Bronchial epithelial cell (primary cell): ENCODE measurements at places on chromosomes 6 and 20. TPM values are rescaled to one million over a fixed set of nuclear protein-coding genes. Genes with fewer than 3 reads are reported as not detected.

- no peak for DNase-seq
These were observed 345.9 kb downstream of the ARHGAP18 start for GRCh38 chr6:129364037-129364436.

DNA sequence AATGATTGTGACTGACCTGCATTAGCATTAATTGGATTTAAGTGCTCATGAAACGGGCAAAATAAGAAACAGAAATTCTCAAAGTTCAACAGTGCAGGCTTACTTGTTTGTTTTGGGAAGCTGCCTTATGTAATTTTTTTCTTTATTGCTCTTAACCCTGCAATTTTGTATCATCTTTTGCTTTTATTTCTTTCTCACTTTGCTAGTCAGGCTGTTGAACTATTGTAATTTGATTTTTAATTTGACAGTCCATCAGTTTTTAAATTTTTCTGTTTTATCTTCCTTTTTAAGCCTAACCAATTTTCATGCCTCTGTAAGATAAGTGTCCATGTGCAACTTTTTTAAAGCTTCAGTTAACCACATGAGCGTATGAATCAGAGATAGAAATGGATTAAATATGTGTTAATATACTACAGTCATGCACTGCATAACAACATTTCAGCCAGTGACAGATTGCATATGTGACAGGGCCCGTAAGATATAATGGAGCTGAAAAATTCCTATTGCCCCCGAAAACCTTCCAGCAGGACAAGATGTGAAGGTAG lies 44.6 kb downstream of the PEX7 start:
- no peak for DNase-seq

DNA sequence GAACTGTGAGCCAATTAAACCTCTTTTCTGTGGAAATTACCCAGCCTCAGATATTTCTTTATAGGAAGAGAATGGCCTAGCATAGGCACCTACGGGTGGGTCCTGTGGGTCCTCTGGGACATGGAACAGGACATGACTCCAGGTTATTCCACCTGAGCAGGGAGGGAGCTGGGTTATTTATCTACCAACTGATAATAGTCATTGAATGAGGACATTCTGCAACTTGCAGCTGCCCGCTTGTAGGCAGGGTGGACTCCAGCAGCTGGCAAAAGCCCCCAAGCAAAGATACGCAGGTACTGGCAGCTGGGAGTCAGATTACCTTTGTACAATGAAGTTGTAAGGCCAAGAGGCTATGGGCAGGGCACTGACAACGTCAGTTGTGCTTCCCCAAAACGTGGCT lies 1.4 kb upstream of the BANF2 start:
- DNase-seq = no peak

GRCh38 chr20:44959638-44960102 lies 527 bp downstream of the TOMM34 start:
- DNase-seq = peak; percentile 94

- no peak for DNase-seq
These were observed 98.3 kb downstream of the TIAM2 start for GRCh38 chr6:155093430-155093829.

DNA sequence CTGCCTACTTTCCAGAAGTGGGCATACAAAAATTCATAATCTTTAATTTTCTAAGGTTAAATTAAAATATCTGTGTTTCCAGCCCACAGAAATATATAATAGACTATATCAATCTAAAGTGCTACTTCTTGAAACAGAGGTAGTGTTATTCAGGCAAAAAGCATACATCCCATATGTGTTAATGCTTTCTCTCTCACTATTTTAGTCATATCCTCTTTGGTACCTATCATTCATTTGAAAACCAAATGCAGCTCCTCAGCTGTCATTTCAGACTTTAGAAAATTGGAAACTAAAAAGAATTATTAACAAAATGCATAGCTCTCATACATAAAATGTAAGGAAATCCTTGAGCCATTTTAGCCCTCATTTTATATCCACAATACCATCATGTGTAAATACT lies 925 bp downstream of the FHL5 start:
- DNase-seq = no peak

GRCh38 chr20:35235881-35236280 lies 9.4 kb downstream of the MMP24 start:
- DNase-seq = no peak

MAP7 gene
- total RNA-seq = 30.8 and 50.4 TPM in 2 replicates

OR2H2 gene
- not detected in 2 replicates for total RNA-seq

SLC25A27 gene
- total RNA-seq = 5.3 and 13.8 TPM in 2 replicates

TAF11 gene
- total RNA-seq = 26.0 and 30.5 TPM in 2 replicates
